Activated T-helper 17 cell treated with anti-CD3 and anti-CD28 coated beads, Interleukin-2, amount 50 U/mL, for 72 hours (primary cell): ENCODE measurements at places on chromosomes 12 and 14.

GRCh38 chr12:122729583-122730214, 945 bp downstream of the HCAR1 start:
- no peak for ATAC-seq

GRCh38 chr12:64993461-64993860, 127.6 kb downstream of the WIF1 start:
- ATAC-seq = no peak

- ATAC-seq = no peak
Measured at GRCh38 chr12:15629761-15630160, 159.4 kb downstream of the EPS8 start.

- ATAC-seq = no peak
Measured at GRCh38 chr12:66714709-66715108, 35.8 kb upstream of the GRIP1 start.

DNA sequence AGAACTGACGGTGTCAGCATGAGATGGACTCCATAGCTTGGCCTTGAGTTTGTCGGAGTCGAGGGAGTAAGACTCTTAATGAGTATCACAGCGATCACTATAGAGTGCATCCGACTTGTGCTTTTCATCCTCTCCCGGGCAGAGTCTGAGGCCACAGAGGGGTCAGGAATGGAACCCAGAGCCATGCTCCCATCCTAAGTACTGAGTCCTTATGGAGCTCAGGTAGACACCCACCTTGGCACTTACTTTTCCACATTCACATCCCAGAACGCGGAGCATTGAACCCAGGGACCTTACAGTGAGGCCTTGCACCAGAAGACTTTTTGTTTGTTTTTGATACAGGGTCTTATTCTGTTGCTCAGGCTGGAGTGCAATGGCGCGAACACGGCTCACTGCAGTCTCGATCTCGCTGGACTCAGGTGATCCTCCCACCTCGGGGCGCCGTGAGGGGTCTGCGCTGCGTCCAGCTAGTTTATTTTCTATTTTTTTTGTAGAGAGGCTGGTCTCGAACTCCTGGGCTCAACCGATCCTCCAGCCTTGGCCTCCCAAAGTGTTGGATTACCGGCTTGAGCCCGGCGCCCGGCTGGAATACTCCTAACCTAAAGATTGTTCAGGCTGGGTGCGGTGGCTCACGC, 719 bp upstream of the SRSF9 start:
- peak; percentile 34 for ATAC-seq

GRCh38 chr12:39199351-39199750, 243.6 kb downstream of the KIF21A start:
- ATAC-seq = no peak

DNA sequence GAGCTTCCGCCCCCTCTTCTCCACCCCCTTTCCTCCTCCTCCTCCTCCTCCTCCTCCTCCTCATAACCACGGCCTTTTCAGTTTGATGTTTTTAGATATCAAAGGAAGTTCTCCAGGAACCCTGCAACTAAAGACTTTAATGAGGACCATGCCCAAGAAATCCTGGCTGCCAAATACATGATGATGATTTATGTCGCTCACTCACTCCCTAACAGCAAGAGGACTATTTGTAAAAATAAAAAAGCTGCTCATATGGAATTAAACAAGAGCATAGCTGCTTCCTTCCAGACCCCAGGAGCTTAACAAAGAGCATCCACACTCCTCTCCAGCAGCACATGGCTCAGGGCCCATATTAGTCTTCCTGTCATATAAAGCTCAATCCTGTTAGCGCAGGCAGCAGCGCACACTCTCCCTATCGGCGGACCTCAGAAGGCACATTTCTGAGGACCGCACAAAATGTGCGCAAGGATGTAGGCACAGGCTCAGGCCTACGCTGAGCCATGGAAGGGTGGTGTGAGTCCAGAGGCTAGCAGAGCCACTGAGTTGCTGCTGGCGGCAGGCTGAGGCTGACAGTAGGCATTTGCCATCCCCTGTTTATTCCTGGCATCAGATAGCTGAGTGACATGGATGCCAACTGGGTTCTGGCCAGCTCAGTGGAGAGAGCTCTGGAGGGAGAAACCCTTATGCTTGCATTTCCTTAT, 232.8 kb downstream of the MSRB3 start:
- ATAC-seq = no peak

- no peak for ATAC-seq
Measured at GRCh38 chr14:55306938-55307589, 35.8 kb downstream of the FBXO34 start.

DNA sequence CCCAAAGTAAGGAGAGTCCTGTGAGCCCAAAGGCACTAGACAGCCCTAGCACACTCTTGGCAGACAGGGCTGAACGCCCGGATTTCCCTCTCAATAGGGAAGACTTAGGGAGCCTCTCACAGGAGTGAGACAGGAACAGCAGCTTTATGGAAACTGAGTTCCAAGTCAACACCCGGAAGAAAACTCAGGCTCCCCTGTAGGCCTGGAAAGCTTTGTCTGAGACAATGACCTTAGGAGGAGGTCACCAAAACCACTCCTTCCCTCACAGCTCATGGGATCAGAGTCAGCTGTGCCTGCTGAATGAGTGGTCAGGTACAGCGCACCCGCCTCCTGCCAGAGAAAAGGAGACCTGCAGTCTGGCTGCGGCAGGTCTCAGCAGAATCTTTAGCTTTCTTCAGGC, 229.5 kb downstream of the CACNA1C start:
- ATAC-seq = no peak

DNA sequence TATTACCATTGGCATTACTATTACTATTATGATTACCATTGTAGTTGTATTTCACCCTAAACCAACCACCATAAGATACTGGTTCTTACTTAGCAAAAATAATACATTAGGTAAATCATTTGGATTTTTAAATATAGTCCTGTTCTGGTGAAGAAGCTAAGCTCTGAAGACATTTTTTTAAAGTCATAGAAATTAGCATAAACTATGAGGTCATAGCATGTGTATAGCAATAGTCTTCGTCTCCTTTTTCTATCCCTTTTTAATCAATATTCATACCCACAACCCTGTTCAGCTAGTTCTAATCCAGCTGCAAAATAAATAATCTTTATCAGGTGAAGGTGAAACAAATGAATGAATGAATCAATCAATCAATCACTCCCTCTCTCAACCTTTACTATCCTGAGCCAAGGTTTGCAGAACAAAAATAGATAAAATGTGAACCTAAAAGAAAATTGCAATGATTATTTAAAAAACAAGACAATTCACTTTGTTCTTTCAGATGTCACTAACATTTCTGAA, 134.5 kb downstream of the STXBP6 start:
- ATAC-seq = no peak

- no peak for ATAC-seq
Measured at GRCh38 chr14:65976761-65977404, 509.3 kb upstream of the CCDC196 start.

GRCh38 chr14:56102941-56103340, 15.3 kb upstream of the PELI2 start:
- ATAC-seq = no peak

GRCh38 chr12:86445356-86445755, 189.2 kb upstream of the MGAT4C start:
- ATAC-seq = no peak

GRCh38 chr12:102479099-102479885, 1.1 kb downstream of the IGF1 start:
- ATAC-seq = peak; percentile 11

DNA sequence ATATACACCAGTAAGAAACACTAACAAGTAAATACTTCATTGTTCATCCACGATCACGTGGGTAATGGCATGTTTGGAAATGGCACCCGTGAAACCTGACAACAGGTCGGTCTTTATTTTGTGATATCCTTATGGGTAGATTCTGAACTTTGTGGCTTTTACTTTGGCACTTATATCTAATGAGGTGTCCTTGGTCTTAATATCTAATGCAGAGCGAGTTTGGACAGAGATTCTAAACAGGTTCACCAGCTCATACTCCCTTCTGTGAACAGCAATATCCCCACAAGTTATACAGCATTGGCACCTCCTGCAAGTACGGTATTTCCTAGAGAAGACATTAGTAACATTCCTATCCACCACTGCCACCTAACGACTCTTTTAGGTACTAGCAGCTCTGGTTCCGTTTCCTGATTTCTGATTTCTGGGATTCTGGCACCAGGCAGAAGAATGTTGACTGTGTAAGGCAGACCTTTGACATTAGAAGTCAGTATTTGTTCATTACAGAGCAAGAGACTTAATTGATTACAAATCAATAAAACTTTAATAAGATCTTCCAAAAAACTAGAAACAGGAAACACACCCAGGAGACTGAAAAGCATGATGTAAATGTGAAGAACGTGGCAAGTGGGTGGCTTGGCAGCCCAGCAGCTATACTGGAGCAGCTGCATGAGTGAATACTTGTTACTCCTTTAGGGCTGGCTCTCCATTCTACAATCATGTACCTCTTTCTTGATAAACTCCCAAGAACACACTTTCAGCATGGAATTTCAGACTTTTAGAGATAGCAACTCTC, 2.5 kb downstream of the ANG start:
- ATAC-seq = peak; percentile 78

DNA sequence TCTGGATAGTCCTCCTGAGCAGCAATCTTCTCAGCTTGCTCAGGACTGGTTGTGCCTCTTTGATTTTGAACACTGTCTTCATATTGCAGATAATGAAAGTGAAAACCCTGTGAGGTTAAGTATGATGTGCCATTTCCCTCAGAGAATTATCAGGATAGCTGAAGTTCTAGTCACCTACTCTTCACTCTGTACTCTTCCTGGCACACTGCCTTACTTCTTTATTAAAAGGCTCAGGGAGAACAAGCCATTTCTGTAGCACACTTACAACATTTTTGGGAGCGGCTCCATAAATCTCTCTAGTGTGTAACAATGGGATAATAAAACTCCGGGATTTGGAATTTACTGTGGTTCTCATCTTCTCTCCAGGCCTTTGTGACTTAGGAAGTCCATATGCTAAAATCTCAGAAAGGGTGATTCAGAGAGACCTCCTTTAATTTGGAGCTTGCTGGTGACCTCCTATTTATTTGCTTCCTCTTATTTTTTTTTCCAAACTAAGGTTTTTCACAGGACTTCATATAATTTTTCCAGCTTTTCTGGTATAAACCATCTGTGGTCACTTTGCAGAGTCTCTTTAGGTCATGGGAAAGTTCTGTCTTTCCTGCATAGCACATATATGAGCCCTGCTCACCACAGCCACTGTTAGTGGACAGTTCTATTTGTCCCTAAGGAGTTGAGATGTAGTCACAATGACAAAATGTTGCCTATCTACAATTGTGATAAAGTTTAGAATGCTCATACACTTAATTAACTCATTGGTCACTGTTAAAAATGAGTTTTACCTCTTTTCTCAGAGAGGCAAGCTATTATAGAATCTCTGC, 53.5 kb upstream of the LDHB start:
- ATAC-seq = peak; percentile 40

DNA sequence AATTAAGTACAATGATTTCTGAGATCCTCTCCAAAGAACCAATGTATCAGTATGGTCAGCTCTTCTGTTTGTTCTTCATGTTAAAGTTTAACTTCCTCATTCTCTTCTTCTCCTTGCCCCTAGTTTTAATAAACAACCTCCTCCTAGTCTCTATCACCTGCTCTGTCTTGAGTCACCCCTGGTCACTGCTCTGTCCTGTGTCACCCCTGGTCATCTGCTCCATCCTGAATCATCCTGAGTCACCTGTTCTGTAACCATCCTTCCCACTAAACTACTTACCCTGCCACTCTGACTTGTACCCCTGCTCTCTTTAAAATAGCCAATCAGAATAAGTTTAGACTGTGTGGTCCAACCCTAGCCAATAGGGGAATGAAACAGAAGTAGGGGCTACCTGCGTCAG, 100.5 kb downstream of the ALG10B start:
- ATAC-seq = no peak
